ENCODE measurements at places on chromosomes 1 and 21.

DNA sequence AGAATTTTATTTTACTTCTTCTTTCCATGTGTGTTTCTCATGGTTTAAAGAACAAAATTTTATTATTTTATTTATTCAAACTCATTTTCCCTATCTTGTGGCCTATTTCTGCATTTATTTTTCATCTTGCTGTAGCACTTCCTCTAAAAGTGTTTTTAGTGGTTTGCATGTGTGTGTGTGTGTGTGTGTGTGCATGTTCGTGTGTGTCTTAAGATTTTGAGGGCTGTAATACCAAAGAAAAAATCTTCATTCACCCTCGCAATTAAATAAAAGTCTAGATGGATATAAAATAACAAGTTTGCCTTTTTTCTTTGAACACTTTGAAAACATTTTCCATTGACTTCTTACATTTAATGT is 24.6 kb upstream of the FCRL3 start:
- DNase-seq = no peak

DNA sequence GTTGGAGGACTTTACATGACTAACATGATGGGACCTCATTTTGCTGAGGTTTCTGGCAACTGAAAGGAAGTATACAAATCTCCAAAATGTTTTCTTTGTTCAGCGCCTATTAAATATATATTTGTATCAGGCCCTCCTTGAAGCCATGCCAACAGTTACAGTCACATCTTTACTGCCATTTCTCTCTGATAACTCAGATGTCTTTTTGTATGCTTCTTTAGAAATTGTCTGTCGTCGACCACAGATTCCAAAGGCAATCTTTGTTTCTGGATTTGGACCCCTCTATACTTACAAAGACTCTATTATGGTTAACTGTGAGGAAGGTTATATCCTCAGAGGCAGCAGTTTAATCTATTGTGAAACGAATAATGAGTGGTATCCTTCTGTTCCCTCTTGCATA is 69.4 kb downstream of the C4BPA start:
- no peak for DNase-seq

DNA sequence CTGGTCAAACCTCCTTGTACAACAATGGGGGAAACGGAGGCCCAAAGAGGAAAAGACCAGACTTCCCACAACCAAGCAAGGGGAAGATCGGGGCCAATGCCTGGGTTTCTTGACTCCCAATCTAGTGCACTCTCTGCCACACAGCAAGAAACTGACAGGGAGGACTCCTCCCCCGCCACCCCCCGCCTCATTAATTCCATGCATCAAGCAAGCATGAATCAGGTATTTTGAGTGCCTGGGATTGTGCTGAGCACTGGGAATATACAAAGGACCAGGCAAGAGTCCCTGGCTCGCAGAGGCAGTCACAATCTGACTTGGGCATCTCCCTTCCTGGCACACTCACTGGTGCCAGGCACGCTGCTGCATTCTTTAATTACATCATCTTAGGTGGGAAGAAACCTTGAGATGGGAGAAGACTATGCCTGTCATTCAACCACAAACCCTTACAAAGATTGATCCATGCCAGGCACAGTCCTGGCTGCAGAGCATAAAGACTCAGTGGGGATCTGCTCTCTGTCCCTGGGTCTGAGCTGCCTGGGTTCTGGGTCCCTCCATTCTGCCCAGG is 4.4 kb upstream of the KCNC4 start:
- DNase-seq = no peak

DNA sequence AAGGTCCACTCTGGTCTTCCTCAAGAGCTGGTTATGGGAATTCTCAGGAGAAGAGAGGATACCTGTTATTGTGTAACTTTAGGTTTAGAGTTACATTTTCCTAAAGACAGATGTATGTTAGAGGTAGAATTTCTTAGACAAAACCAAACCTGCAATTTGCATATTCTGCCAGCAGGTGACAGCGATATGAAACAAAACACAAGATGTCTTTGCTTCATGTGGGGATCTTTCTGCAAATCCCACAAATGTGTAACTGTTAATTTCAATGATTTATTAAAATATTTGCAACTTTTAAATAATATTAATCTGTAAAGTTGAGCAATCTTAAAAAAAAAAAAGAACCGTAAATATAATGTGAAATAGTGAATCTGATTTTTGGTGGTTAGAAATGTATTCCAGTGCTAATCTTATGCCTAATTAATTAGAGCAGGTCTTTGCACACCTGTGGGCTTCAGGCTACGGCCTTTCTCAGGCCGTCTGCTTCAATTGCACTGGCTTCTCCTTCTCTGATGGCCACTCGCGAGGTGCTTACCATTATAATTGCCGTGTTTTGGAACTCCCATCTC is 33.4 kb downstream of the FAM78B start:
- no peak for DNase-seq

GRCh38 chr1:18895317-18895716 is 7.0 kb downstream of the ALDH4A1 start:
- no peak for DNase-seq

DNA sequence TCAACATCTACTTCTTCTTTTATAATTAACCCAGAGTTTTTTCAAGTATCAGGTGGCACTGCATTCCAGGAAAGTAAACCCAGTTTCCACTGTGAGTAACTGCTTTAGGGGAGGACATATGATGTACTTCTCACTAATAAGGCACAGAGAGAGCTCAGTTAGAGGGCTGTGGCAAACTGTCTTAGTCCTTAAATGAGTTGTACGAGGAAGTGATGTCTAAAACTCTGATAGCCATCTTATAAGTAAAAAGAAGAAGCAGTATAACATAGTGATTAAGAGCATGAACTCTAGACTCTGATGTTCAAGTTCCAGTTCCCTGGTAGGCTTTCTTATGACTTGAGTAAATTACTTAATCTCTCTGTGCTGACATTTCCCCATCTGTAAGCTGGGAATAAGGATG is 58.7 kb upstream of the PTGS2 start:
- no peak for DNase-seq

GRCh38 chr1:200867018-200867811 is 5.6 kb upstream of the GPR25 start:
- no peak for DNase-seq

All from stimulated activated CD4-positive, alpha-beta T cell treated with anti-CD3 and anti-CD28 coated beads, Interleukin-4, amount 100 ng/mL, for 48 hours (primary cell).